Activated naive CD4-positive, alpha-beta T cell treated with Interleukin-2 at 50 U/mL for 16 hours (primary cell): ENCODE measurements at places on chromosomes 12 and 14.

GRCh38 chr12:24937553-24938244, 11.2 kb downstream of the BCAT1 start:
- DNase-seq: no peak

GRCh38 chr12:117063162-117063911, 35.9 kb downstream of the TESC start:
- peak; percentile 14 for DNase-seq

GRCh38 chr14:52563120-52563519, 10.5 kb downstream of the GPR137C start:
- DNase-seq: no peak

GRCh38 chr12:89469361-89469760, 55.2 kb downstream of the GALNT4 start:
- DNase-seq: no peak

GRCh38 chr12:1091350-1091749, 100.3 kb downstream of the ERC1 start:
- no peak for DNase-seq

DNA sequence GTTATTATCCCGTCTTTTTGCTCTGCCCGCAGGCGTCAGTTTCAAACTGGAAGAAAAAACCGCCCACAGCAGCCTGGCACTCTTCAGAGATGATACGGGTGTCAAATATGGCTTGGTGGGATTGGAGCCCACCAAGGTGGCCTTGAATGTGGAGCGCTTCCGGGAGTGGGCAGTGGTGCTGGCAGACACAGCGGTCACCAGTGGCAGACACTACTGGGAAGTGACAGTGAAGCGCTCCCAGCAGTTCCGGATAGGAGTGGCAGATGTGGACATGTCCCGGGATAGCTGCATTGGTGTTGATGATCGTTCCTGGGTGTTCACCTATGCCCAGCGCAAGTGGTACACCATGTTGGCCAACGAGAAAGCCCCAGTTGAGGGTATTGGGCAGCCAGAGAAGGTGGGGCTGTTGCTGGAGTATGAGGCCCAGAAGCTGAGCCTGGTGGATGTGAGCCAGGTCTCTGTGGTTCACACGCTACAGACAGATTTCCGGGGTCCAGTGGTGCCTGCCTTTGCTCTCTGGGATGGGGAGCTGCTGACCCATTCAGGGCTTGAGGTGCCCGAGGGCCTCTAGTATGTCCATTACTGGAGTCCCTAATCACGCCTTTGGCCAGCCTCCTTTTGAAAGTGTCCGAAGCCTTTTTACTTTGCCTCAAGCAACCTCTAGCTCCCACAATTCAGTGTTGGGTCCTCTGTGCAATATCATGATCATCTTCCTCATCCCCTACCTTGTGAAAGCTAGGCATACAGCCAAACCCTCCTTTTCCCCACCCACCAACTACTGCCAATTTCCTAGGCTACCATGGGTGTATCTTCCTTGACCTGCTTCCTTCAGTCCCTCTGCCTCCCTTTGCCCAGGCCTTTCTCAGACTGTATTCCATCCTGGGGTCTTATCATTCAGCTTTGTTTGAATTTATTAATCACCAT, 891 bp downstream of the SPRYD4 start:
- DNase-seq: peak; percentile 11

- no peak for DNase-seq
These were observed 104.0 kb upstream of the SLC16A7 start for GRCh38 chr12:59491877-59492276.

DNA sequence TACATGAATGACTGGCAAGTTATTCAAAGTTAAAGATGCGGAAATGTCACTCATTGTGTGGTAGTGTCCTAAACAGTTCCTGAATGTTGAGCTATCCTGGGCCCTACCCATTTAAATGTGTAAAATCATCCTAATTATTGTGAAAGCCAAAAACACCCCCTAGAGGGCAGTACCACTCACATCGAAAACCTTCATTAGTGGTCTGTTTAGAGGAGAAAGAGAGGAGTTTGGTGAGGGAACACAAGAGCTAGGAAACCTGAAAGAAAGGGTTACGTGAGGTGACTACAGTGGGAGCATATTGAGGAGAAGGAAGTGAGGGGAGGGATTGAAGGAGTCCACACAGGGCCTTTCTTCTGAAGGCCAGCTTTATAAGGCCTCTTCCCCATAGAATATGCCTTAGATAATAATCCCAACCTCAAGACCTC, 2.5 kb upstream of the TEP1 start:
- DNase-seq: peak; percentile 17

GRCh38 chr12:66241061-66242043, 52.3 kb downstream of the IRAK3 start:
- no peak for DNase-seq

DNA sequence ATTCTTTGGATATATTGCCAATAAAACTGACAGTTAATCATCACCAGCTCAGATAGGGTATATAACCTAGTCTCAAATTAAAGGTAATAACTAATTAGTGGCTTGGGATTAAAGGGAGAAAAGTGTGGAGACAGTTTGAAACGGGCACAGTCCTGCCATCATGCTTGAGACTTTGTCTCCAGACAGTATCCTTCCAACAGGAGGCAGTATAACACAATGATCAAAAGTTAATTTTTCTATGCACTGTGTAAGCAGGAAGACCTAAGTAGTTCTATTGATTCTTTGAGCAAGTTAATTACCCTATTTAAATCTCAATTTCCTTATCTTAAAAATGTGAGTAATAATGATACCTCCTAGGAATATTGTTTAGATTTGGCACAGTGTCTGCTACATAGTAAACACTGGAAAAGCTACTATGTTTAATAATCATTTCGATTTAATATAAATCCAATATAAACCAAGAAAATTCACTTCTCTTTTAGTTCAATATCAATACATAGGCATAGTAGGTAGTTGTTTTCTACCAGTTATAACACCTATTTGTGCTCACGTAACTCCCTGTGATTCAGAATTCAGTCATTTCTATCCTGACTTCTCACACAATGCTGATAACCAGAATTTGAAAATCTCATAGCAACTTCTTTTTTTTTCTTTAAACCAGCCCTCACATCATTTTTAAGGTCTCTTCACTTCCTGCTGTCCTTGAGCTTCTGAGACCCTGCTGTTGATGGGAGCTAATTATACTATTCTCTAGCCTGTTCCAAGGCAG, 53.7 kb downstream of the GALNT4 start:
- no peak for DNase-seq

DNA sequence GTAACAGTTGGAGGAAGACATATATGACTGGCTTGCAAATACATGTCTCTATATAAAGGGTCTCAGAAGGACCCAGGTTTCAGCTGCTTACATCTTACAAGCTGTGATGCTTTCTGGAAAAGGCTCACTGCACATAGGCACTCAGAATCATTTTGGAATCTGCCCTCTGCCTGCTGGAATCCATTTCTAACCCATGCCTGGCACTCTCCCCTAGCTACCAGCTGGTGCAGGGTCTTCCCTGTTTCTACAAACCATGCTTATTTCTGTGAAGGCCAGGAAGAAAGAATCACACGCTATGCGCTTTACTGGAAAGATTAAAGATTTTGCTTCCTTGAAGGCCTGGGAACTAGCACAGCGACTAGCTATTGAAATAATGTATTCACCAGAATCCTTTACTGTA, 151.3 kb downstream of the DICER1 start:
- no peak for DNase-seq

DNA sequence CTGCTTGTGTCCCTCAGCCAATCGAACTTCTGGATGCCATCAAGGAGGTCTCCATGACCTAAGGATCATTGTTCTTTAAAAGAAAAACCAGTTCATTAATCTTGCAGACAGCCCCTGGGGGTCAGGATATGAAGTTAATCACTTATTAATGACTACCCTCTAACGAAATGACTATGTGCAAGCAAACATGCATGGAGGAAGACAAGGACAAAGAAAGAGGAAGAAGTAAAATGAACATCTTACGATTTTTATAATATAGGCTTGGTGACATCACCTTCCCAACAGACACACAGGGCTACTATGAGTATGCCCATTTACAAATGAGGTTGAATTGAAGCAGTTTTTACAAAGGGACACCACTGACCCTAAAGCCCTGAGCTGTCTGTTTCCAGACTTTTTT, 111.1 kb upstream of the AMIGO2 start:
- no peak for DNase-seq

- DNase-seq: no peak
These were observed 243.0 kb upstream of the PDE3A start for GRCh38 chr12:20125276-20125798.

DNA sequence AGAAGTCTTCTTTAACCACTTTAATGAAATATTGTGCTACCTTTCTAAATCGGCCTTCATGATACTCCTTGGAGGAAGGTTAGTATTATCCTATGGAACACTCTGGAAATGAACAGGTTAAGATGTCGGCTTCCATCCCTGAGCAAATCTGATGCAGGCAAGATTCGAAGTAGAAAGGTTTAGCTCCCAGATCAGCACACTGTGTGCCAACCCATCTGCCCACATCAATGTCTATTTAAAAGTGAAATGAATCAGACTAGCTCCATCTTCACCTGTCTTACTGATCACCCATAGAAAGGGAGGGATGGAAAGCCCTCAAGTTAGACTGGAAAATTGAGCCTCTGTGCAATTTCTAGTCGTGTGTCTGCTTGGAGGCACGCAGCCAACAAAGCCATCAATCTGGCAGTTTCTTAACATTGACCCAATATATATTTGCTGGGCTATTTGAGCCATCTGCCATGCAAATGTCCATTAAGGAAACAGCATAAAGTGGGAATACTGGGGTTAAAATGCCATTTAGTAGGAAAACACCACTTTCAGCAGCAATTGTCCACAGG, 506.1 kb downstream of the RMST start:
- DNase-seq: no peak

GRCh38 chr12:47286676-47287075, 206.9 kb upstream of the AMIGO2 start:
- DNase-seq: no peak

DNA sequence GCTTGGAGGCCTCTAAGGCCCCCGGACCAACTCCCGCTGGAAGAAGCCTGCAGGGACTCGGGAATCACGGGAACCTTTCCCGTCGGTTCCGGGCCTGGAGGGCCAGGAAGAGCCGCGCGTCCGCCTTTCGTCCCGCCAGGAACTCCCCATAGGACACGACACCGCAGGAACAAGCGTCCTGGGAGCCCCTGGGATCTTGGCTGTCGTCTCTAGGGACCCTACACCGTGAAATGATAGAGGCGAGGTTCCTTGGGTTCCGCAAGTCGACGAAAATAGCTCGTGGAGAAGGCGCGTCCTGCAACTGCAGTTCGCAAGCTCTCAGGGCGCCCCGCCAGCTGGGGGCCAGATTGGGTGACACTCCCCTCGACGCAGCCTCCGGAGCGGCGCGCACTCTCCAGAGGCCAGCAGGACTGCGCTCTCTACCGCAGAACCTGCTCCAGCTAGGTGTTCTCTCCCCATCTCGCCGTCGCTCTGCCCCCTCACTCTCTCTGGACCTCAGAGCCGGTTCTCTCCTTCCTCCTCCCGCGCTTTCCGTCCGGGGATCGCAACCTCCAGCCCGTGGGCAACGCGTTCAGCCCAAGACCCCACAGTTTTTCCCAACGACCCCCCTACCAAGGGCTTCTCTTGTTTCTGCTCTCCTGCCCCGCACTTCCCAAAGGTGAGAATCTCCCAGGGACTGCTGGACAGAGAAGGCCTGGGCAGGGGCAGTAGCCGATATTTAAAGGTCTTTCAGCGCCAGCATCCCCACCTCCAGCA, 776 bp downstream of the BMP4 start:
- no peak for DNase-seq

DNA sequence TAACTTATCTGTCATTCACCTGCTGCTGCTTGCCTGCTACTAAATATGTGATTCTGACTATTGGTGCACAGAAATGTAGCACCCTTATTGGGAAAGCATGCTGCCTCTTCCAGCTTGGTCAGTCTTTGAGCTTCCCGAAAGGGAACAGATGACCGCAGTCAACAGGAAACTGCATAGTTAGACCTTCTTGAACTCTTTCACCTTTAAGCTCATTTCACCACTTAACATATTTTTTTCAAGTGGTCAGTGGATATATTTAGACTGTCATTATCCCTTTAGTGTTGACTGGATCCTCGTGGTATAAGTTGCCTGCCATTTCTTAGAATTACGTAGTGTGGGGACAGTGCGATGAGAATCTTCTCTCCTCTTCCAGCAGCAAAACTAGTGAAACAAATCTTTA, 224.9 kb downstream of the FBXL14 start:
- no peak for DNase-seq

DNA sequence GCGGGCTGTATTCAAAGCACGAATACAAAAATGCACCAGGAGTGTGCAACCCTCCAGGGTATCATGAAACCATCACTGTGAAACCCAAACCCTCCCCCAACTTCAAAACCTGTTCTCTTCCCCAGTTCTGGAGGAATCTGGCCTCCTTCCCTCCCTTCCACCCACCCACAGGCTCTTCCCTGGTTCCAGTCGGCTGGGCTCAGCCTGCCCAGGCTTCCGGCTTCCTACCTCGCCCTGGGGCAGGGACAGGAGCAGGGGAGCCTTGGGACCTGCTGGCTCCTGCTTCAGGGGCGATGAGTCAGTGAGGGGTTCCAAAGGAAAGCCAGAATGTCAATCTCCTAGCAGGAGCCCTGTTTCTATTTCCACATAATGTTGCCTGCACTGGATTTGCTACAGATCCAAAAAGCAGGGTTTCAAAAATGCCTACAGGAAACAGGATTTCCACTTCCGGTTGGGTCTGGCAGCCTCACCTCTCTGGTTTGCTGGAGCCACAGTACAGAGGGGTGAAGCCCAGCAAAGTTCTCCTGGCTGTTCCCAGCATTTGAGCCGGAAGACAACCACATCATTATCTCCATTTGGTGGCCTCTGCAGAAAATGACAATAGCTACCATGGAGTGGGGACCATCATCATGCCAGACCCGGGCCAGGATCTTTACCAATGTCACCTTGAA, 278.3 kb downstream of the DPF3 start:
- DNase-seq: no peak

- DNase-seq: no peak
These were observed 960 bp upstream of the LRFN5 start for GRCh38 chr14:41605550-41606281.

- no peak for DNase-seq
These were observed 7.2 kb upstream of the CRIP2 start for GRCh38 chr14:105467249-105467941.

DNA sequence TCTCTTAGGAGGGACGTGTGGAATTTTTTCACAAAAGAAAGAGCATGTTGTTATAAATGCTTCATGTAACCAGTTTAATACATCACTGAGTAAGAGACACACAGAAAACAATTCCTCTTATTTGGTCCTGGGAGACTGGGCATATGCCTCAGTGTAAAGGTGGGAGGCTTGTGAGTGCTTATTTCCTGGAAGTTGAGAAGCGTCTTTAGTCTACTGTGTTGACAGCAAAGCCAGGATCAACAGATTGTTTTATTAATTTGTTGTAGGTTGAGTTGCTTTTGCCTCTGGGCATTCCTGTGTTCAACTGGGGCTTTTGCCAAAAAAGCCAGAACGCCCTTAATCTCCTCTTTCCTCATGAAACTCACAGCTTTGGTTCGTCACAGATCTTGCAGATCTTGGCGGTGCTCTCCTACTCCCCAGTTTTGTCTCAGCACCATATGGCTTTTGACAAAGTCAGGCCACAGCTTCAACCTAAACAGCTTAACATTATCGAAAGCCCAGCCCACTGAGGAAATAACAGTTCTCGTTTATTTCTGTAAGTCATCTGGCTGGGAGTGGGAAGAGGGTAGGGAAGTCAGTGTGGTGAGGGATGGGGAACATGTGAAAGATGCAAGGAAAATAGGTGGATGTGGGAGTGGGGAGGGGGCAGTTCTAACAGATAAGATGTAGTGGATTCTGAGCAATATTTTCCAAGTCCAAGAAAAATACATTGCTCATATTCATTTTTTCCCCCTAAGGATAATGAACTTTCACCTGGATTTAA, 227.2 kb downstream of the DACT1 start:
- no peak for DNase-seq
